Osteocyte (in vitro differentiated cells): ENCODE measurements at places on chromosomes 2 and 18. TPM values are rescaled to one million over a fixed set of nuclear protein-coding genes. Genes with fewer than 3 reads are reported as not detected.

The PLEKHA3 gene
- 29.1 and 36.2 TPM in 2 replicates for total RNA-seq

The PROC gene
- 1.6 and 2.5 TPM in 2 replicates for total RNA-seq

The IL37 gene
- total RNA-seq = not detected in 2 replicates

The PKDCC gene
- total RNA-seq = 37.1 and 42.2 TPM in 2 replicates

The XPO1 gene
- total RNA-seq = 122 and 129 TPM in 2 replicates

The EMILIN1 gene
- total RNA-seq = 206 and 212 TPM in 2 replicates

The CD8A gene
- not detected in 2 replicates for total RNA-seq

The ANKRD30B gene
- not detected in 2 replicates for total RNA-seq

The HYCC2 gene
- total RNA-seq = 16.8 and 18.9 TPM in 2 replicates

The KLHL30 gene
- total RNA-seq = 1.0 and 1.2 TPM in 2 replicates

DNA sequence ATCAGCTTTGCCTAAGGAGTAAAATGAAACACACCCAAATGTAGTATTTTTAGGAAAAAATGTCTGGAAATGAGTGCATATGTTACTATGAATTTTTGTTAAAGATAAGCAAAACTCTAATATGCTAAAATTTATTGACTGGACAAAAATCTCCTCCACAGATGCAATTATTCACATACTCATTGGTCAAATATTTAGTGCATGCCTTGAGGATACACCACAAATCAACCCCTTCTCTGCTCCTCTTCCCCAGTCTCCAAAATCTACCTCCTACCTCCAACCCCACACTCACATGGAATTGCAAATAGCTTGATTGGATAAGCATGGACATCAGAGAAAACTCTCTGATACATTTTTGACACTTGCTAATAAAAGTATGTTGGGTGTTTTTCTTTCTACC, 95.6 kb upstream of the CDC42EP3 start:
- peak overlapping the region; percentile 88 for H3K27ac ChIP-seq
- no peaks in the 10 kb centered on the region for H3K36me3 ChIP-seq
- no peak overlapping the region for H3K4me3 ChIP-seq
- no peak for DNase-seq
- H3K27me3 ChIP-seq = no peaks in the 10 kb centered on the region

DNA sequence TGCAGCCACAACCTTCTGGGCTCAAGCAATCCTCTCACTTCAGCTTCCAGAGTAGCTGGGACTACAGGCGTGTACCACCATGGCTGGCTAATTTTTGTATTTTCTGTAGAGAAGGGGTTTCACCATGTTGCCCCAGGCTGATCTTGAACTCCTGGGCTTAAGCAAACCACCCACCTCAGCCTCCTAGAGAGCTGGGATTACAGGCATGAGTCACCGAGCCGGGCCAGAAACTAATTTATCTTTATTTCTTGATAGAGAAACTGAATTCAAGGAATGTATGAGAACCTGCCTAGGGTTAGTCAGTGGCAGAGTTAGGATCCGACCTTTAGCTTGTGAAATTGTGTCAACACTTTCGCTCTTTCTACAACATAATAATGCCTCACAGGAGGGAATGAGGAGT, 19.3 kb upstream of the ITGAV start:
- no peak for DNase-seq
- no peaks in the 10 kb centered on the region for H3K36me3 ChIP-seq
- H3K4me3 ChIP-seq = no peak overlapping the region
- H3K27me3 ChIP-seq = no peaks in the 10 kb centered on the region
- peak overlapping the region; percentile 40 for H3K27ac ChIP-seq

- H3K36me3 ChIP-seq = peaks cover 41% of the 10 kb centered on the region
- H3K27ac ChIP-seq = no peak overlapping the region
- no peak overlapping the region for H3K4me3 ChIP-seq
- DNase-seq = no peak
Observed at GRCh38 chr2:27687232-27687631, 23.5 kb downstream of the SLC4A1AP start.

GRCh38 chr2:119463136-119463535, 31.5 kb downstream of the TMEM37 start:
- peaks cover 31% of the 10 kb centered on the region for H3K27me3 ChIP-seq
- H3K4me3 ChIP-seq = no peak overlapping the region
- H3K27ac ChIP-seq = no peak overlapping the region
- H3K36me3 ChIP-seq = no peaks in the 10 kb centered on the region
- no peak for DNase-seq

GRCh38 chr2:218876562-218877219, 4.0 kb upstream of the WNT10A start:
- peaks cover 13% of the 10 kb centered on the region for H3K4me1 ChIP-seq
- H3K27me3 ChIP-seq = peaks cover 62% of the 10 kb centered on the region
- H3K36me3 ChIP-seq = no peaks in the 10 kb centered on the region
- no peak overlapping the region for H3K4me3 ChIP-seq

DNA sequence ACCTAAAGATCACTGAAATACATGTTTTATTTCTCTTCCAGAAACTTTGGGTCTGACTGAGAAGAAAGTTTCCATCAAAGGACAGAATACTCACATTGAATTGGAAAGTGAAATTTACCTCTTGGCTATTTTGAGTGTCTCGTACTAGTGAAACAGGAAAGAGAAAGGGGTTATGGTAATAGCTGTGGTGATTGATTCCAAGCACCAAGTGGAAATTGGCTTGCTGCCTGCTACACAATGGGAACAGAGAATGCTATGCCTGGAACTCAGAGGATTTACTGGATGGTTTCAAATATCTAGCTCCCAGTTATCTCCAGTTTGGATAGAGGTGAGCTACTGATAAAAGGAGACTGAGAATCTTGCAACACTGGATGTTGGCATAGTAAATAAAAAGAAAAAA, 492.8 kb upstream of the FSIP2 start:
- no peaks in the 10 kb centered on the region for H3K36me3 ChIP-seq
- no peaks in the 10 kb centered on the region for H3K27me3 ChIP-seq
- DNase-seq = no peak

DNA sequence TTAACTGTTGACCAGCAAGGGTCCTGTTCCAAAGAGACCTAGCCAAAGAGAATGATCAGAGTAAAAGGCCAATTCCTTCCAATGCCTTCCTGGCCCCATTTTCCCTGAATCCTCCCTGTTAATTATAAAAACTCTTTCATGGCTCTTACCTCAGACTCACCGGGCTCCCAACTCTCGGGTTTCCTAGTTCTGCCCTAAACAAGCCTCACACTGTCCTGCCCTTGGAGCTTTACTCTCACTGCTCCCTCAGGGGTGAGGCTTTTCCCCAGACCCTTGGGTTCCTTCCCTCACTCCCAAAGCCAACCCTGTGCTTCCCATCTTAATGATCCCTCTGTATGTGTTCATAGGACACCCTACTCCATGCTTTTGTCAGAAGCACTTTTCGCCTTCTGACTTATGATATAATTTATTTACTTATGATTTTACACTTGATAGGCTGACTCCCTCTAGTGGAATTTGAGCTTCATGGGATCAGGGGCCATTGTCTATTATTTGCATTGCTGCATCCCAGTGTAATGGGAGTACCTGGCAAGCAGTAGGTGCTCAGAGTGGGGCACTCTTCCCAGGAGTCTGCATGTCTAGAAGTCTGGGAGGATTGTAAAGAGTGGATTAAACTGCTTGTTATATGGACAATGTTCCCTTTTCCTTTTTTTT, 29.9 kb upstream of the ZNG1B start:
- H3K4me3 ChIP-seq = no peak overlapping the region
- no peak overlapping the region for H3K27ac ChIP-seq
- no peak for DNase-seq
- H3K27me3 ChIP-seq = peaks cover 58% of the 10 kb centered on the region
- H3K36me3 ChIP-seq = no peaks in the 10 kb centered on the region

DNA sequence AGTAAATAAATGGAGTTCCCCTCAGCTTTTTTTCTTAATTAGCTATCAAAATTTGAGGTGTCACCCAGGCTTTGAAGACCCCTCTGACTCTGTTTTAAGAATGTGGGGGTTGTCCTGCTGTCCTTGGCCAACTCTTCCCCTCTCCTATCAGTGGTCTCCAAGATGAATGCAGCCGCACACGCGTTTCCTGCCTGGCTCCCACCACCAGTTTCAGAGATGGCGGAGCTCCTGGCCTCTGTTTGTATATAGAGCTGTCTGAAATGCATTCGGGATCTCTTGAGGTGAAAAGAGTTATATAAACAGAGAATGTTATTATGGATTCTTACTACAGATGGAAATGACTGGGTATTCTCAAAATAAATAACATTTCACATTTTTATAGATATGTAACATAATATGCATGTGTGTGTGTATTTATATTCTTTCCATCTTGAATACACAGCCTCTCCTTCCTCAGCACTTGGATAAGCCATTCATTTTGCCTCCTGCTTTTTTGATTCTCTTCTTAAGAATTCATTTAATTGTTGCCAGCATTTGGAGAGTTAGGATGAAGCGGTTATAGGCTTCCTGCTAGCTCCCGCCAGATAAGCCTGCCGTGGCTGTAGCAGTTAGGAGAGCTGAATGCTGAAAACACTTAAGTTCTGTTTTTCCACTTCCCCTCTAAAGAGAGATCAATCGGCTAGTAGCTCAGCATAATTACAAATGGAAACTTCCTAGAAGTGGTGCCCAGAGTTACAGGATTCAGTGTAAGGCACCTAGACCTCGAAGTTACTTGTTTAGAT, 659.3 kb upstream of the FANCL start:
- peak overlapping the region; percentile 77 for H3K27ac ChIP-seq
- H3K4me1 ChIP-seq = peaks cover 55% of the 10 kb centered on the region
- H3K27me3 ChIP-seq = no peaks in the 10 kb centered on the region
- H3K4me3 ChIP-seq = no peak overlapping the region
- no peak for DNase-seq

- no peak overlapping the region for H3K27ac ChIP-seq
- no peak for DNase-seq
- H3K4me1 ChIP-seq = no peaks in the 10 kb centered on the region
- peaks cover 34% of the 10 kb centered on the region for H3K27me3 ChIP-seq
Observed at GRCh38 chr2:120624061-120624737, 111.5 kb upstream of the GLI2 start.

GRCh38 chr18:30775629-30776028, 266.9 kb downstream of the DSC3 start:
- H3K4me3 ChIP-seq = no peak overlapping the region
- H3K27ac ChIP-seq = no peak overlapping the region
- no peak for DNase-seq
- no peaks in the 10 kb centered on the region for H3K27me3 ChIP-seq
- H3K36me3 ChIP-seq = no peaks in the 10 kb centered on the region

DNA sequence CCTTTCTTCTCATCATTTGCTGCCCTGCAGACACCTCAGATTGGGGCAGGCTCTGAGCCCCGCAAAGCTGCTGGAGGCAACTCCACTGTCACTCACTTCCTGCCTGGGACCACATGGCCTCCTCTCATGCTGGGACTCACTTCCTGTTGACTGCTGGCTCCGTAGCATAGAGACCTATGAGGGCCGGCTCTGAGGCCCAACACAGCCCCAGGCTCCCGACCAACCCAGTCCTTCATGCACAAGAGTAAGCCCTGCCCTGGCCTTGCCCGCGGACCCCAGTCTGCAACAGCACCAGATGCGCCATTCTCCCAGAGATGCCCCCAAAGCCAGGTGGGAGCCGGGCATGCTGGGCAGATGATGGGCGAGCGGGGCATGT, 55.7 kb downstream of the DNMT3A start:
- H3K4me1 ChIP-seq = peaks cover 11% of the 10 kb centered on the region
- H3K4me3 ChIP-seq = no peak overlapping the region
- no peaks in the 10 kb centered on the region for H3K27me3 ChIP-seq

DNA sequence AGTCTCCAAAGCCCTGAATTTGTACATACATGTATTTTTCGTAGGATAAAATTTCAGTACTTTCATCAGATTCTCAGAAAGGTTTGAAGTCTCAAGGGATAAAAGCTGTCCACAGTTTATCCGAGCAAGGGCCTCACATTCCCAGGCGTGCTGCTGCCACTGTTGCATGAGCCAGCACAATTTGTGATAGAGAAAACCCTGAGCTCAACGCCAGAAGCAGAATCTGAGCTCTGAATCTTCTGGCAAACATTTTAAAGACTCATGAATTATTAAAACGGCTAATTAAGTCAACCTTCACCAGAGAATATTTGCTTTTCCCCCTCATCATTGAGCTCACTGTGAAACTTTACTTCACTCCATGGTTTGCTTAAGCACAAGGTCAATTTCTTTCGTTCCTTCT, 38.5 kb upstream of the STPG4 start:
- no peak overlapping the region for H3K4me3 ChIP-seq
- H3K27me3 ChIP-seq = no peaks in the 10 kb centered on the region
- H3K36me3 ChIP-seq = no peaks in the 10 kb centered on the region
- H3K4me1 ChIP-seq = peaks cover 84% of the 10 kb centered on the region

- H3K36me3 ChIP-seq = no peaks in the 10 kb centered on the region
- H3K4me3 ChIP-seq = no peak overlapping the region
- H3K27ac ChIP-seq = no peak overlapping the region
- DNase-seq = no peak
- no peaks in the 10 kb centered on the region for H3K27me3 ChIP-seq
Observed at GRCh38 chr2:153213022-153213421, 265.5 kb downstream of the RPRM start.

DNA sequence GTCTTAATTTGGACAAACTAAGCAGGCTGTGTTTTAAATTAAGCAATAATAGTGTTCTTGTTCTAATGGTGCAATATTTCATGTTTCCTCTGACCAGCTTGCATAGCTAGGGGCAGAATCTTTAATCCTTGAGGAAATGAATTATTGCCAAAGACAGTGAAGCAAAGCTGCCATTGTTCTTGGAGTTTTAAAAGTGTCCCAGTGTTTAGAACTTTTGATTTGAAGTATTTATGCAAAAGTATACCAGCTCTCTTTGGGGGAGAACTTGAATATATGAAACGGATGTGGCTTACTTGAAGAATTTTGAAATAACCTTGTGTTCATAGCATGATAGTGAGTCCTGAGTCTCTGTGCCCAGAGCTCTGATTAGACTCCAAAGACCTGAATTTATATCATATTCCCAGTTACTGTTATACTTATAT, 33.4 kb downstream of the ITGA6 start:
- H3K4me3 ChIP-seq = no peak overlapping the region
- no peak overlapping the region for H3K27ac ChIP-seq
- H3K27me3 ChIP-seq = peaks cover 5% of the 10 kb centered on the region

DNA sequence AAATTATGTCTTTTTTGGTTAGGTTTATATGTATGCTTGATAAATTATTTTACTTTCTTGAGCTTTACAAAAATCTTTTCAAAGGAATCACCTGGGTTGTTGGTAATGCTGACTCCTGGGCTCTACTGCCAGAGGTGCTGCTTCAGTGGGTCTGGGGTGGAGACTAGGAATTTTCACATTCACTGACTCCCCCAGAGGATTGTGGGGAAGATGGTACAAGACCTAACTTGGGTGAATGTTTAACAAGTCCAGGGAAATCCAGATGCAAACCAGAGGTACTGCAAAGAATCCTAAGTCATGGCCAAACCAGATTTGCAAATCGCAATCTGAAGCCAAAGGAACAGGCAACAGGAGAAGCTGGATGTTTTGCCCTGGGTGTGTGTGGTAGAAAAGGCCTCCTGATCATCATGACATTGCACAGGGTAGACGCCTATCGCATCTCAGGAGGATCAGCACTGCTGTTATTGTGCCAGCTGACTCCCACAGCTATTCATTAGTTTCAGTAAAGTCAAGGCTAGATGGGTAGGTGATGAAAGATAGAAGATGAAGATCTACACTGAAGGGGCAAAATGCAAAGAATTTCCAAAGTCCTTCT, 185.2 kb downstream of the BARD1 start:
- H3K36me3 ChIP-seq = no peaks in the 10 kb centered on the region
- no peaks in the 10 kb centered on the region for H3K27me3 ChIP-seq
- no peak overlapping the region for H3K27ac ChIP-seq
- DNase-seq = no peak
- no peak overlapping the region for H3K4me3 ChIP-seq
